ENCODE measurements at places on chromosomes 4 and X.

DNA sequence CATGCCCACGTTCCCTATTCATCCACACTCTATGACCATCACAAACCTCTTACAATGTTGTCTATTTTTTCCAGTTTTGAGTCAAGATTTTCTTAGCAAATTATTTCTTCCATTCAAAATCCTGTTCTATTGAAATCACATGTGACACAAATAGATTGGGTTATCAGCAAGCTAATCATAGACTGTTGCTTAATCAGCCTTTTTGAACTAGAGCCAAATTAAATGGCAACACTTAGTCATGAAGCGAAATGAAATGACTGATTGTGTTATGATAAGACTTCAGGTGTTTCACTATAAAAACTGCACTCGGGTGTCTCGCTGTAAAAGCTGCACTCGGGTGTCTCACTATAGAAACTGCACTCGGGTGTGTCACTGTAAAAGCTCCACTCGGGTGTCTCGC is 890.0 kb upstream of the FRG1 start:
- no peak for DNase-seq

DNA sequence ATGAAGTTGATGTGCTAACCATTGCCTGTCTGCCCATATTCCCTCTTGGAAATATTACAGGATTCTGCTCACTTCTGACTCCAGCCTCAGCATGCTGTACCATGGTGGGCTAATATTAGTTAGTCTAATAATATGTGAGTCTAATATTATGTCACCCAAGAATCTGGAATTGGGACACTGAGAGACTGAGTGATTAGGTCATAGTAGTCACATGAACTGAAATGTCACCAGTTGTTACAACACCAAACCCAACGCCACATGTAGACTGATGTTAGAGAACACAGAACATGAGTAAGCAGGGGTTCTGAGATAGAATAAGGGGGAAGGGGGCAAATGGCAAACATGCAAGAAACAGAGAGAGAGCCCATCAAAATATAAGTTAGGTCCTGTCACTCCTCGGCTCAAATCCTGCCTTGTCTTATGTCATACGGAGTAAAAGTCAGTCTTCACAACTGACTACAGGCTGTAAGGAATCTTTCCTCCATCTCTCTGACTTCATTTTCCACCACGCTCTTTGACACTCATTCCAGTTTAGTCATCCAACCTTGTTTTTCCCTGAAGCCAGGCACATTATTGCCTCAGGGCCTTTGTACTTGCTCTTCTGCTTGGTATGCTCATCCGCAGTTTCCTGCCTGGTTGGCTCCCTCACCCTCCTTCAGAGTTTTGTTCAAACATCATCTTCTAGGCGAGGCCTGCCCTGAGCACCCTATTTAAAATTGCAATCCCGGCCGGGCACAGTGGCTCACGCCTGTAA is 9.6 kb upstream of the SLAIN2 start:
- DNase-seq, result no peak

DNA sequence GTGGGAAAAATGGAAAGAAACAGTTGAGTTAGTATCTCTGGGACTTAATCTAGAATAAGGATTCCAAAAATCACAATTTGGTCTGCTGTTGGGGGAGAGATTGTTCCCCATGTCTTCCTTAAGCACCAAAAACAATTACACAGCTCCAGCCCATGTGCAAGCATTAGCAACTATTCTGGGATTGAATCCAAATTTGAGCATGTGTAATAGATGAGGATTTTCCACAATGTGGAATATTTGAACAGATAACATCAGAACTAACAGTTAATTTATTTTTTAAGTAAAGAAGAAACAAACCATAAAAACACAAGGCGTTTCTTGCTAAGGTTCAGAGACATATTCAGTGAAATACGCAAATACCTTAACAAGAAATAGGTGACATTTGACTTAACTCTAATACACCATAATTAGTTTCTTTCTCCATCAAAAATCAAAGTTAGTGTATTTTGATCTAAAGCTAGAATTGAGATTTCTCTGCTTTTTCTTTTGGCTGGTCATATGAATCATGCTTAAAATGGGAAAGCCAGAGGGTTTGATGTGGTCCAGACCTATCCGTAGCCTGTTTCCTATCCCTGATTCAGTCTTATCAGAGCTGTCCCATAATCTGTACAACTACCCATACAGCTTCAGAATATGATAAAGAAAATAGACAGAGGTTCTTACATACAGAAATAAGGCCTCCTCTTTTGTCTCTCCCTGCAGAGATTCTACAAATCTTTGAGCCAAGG is 413.4 kb downstream of the PACRGL start:
- no peak for DNase-seq

DNA sequence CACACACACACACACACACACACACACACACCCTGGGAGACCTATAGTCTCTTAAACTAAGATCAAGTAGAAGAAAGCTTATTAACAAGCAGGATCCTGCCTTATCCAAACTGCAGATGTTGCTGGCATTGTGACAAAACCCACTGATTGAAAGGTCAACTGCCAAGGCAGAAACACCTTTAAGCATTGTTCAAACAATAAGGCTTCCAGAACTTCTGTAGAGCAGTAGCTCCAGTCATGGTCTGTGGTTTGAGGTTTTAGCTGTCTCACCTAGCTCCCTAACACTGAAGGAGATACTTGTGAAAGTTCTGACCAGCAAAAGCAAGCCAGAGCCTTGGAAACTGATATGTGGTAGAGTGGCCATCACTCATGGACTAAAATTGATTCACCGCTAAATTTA is 59.8 kb downstream of the PTCHD1 start:
- no peak for DNase-seq

- no peak for DNase-seq
These were observed 228.6 kb downstream of the QDPR start for GRCh38 chr4:17283251-17283650.

DNA sequence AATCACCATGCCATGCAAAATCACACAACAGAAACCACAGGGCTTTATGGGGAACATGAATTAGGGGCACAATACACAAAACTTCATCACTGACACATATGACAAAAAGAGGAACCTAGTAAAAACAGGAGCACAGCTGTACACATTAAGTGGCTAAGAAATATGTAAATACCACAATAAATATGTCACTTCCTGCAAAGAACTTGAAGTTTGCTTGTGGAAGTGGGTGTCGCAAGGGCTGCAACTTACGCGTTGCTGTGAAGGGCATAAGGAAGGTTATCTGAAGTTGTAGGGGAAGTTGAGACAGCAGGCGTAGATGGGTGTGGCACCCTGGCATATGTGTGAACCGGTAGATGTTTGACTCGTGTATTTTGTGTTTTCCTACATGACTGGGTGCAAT is 42.4 kb downstream of the CLCN4 start:
- DNase-seq, result no peak

DNA sequence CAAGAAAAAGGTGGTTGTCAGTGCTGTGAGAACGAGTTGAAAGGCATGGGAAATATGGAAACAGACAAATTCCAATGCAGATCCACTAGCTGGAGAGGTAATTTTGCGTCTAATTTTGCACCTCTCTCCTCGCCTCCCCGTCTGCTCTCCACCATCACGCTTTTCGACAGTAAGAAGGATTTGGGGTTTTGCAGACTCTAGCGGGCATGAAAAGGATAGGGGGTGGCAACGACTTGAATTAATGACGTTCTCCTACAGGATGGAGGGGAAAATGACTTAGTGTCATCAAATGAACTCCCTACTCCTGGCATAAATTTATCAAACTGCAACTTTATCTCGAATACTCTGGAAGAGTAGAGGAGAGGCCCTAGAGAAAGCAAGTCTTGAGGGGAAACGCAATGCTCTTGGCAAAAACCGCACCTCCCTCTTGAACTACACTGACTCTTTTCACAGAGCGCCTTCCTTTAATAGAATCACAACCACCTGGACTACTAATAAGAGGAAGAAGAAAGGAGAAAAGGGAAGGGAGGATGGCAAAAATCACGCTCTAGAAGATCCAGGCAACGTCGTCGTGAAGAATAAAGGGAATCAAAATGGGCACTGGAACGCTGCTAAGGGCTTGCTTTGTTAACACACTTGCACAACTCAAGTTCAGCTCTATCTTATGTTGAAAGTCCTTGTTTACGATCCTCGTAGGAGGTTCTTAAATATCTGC is 871 bp upstream of the SLITRK2 start:
- no peak for DNase-seq

DNA sequence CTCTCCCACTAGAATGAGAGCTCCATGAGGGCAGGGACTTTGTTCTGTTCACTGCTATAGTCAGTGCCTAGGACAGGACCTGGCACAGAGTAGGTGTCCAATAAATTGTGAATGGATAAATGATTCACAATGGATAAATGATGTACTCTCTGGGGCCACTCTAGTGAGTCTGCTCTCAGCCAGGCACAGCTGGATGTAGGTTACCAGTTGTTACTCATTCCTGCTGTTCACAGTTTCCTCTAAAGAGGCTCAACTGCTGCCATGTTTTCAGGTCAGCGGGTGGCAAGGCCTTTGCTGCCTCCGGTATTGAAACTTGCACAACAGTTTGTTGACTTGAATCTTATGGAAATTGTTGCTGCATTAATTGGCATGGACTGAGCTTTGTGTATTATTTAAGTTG is 99.1 kb downstream of the NHSL2 start:
- no peak for DNase-seq

GRCh38 chr4:155761047-155761446 is 2.2 kb downstream of the GUCY1B1 start:
- DNase-seq, result no peak

GRCh38 chrX:131979116-131979515 is 44.0 kb upstream of the STK26 start:
- DNase-seq, result no peak

GRCh38 chr4:5553801-5554200 is 154.6 kb downstream of the EVC2 start:
- DNase-seq, result peak; percentile 0

- DNase-seq, result peak; percentile 58
These were observed 88.2 kb upstream of the TNIP3 start for GRCh38 chr4:121252224-121252806.

DNA sequence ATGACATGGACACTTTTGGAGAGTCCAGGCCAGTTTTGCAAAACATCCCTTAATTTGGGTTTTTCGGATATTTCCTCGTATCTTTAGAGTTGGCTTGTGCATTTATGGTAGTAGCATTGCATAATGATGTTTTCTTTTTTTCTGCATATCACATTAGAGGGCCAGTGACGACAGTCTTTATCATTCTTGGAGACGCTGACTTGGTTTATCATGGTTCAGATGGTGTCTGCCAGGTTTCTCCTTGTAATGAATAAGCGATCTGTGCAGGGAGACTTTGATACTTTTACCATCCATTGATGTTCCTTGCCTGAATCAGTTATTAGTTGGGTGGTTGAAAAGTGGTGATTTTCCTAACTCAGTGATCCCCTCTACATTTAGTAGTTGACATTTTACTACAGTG is 46.6 kb downstream of the KIAA0232 start:
- DNase-seq, result no peak

DNA sequence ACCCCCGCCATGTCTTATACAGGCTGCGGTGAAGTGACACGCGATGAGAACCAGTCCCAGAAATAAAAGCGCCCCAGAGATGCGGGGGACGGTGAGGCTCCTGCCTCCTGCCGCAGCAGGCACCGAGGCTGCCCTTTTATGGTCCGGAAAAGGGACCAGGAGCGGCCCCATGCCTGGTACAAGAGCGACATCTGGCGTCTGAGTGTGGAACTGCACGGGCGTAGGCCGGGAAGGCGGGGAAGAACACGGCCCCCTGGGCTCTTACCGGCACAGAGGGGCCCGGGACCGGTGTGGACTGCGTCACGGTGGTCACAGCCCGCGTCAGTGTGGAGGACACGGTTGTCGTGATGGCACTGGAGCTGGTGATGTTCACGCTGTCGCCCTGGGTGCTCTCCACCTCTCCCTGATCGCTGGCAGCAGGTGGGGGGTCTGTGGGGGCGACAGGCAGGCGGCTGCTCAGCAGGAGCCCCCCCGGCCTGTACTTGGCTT is 8.9 kb upstream of the RENBP start:
- DNase-seq, result peak; percentile 94

DNA sequence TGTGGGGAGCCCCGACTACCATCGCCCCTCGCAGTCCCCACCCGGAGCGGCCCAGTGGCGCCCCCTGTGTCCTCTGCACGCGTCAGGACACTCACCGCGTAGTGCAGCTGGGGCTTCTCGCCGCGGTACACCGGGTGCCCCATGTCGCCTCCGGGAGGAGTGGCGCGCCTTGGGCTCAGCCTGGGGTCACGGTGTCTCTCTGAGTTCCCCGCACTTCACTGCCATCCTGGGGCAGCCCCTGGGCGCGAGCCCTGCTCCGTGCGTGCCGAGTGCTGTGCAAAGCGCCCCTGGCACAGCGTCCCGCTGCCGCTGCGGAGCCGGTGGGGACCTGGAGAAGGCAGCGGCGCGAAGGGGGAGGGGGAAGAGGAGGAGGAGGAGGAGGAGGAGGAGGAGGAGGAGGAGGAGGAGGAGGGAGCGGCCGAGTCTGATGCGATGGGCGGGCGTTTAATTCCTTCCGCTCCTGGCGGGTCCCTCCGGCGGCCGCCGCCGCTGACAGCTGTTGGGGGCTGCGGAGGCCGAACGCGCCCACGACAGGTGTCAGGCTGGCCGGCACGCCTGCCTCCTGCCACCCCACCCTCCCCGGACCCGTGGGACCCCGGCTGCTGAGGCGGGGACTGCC is 134.3 kb downstream of the AMELX start:
- peak; percentile 27 for DNase-seq

DNA sequence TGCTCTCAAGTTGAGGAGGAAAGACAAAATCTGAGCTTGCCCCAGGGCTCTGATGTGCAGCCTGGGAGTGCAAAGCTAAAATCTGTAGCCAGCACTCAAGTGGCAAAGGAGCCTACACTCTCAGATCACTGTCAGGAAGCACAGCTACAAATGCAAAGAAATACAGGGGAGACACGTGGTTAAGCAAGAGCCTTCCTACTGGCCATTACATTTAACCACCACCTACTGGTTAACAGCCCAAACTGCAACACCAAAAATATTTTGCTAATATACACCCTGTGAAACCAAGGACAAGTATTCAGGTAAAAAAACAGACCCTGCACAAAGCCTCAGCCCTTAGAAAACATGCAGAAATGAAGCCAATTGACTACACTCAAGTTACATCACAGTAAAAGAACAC is 170.4 kb upstream of the FGF16 start:
- DNase-seq, result no peak

DNA sequence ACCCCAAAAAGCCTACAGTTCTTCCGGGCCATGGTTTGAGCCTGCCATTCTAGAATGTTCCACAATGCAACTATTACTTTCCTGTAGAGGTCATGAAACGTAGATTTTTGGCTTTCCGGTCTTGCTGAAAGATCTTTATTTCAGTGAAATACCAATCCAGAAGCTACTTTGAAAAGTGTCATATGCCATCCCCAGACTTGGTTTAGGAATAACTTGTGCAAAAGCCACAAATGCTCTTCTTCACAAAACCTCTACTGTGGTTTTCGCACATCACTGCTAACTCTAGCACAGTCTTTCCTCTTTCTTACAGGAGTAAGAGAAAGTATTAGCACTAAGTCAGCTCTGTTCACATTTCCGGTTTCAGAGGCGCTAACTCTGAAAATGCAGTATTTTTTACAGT is 12.7 kb upstream of the CD40LG start:
- no peak for DNase-seq

- no peak for DNase-seq
These were observed 118.5 kb downstream of the VSIG4 start for GRCh38 chrX:65921363-65921762.

- no peak for DNase-seq
These were observed 34.1 kb downstream of the ANXA3 start for GRCh38 chr4:78585633-78586032.
